ENCODE measurements at places on chromosomes 2 and 18. TPM values are rescaled to one million over a fixed set of nuclear protein-coding genes. Genes with fewer than 3 reads are reported as not detected.

Gene UBXN2A
- total RNA-seq = 16.1 TPM

Gene ACVR1C
- under 0.01 TPM for total RNA-seq

Gene STARD6
- total RNA-seq = not detected

Gene POTEJ
- not detected for total RNA-seq

Gene RIT2
- total RNA-seq = not detected
